ENCODE measurements at places on chromosomes 13 and 19.

DNA sequence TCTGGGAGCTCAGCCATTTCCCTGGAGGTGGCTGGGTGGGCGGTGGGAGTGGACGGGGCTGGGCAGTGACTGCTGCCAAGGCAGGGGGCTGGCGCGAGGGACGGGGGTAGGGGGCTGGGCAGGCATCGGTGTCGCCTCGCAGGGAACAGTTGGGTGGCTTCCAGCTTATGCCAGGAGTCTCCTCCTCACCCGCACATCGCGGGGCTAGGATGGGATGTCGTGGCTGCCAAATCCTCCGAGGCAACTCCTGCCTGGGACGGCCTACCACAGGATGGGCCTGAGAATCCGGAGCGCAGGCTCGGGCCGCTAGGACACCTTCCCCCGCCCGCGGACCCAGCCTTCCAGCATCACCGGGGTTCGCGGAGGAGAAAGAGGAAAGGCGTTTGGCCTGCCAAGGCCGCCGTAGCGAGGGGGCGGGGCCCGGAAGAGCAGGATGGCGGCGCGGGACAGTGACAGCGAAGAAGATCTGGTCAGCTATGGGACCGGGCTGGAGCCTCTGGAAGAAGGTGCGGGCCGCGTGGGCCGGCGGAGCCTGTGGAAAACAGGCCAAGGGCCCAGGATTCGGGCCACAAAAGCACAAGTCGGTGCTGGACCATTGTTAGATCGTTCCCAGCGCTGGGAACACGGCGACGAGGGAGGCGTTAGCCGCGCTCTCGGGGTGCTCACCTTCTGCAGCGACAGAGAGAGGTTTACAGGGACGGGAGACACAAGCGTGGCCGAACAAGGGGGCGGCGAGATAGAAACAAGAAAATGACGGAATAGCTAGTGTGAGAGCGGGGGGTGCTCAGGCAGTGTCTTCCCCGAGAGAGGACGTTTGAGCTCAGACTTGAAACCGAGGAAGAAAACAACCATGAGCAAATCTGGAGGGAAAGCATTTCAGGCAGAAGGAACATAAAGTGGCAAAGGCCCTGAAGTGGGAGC, at the start of gene GPATCH1:
Gene GPATCH1 (plus strand): TSS at position 421 of the 921 bp plus-strand sequence. CDS start 13 bp downstream, at position 434.
- no peak for DNase-seq

DNA sequence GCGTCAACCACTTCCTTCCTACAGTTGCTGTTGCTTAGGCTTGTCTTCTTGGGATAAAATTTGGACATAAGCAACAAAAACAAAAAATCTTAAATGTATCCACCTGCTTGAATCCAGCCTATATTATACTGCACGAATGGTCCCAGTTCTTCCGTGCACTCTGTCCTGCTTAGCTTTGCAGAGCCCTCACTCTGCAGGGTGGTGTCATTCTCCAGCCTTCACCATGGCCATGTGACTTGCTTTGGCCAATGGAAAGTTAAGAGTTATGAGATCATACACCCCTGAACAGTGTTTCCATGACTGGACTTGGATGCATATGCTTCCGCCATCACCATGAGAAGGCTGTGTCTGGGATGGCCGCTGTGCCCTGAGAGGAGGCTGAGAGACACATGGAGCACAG, 27.4 kb upstream of the SACS start:
- no peak for DNase-seq

- no peak for DNase-seq
These were observed 2.8 kb upstream of the PSPN start for GRCh38 chr19:6378486-6378885.

GRCh38 chr13:94673851-94674250, 38.5 kb downstream of the SOX21 start:
- DNase-seq = no peak

GRCh38 chr19:6616011-6616410, 25.1 kb upstream of the CD70 start:
- no peak for DNase-seq

- DNase-seq = no peak
These were observed 385.8 kb downstream of the KCNRG start for GRCh38 chr13:50401049-50401505.

DNA sequence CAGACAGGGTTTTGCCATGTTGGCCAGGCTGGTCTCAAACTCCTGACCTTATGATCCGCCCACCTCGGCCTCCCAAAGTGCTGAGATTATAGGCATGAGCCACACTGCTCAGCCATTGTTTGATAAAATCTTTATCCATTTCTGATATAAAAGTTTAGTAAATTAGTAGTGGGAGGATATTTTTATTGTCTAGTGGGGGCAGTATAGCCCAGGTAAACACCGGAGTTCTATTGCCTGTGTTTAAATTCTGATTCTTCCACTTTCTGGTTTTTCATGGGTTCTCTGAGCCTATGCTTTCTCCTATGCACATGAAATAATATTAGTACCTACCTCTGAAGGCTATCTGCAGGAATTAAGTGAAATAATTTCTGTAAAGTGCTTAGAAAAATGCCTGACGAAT, 20.1 kb upstream of the ARHGEF18 start:
- DNase-seq = no peak

DNA sequence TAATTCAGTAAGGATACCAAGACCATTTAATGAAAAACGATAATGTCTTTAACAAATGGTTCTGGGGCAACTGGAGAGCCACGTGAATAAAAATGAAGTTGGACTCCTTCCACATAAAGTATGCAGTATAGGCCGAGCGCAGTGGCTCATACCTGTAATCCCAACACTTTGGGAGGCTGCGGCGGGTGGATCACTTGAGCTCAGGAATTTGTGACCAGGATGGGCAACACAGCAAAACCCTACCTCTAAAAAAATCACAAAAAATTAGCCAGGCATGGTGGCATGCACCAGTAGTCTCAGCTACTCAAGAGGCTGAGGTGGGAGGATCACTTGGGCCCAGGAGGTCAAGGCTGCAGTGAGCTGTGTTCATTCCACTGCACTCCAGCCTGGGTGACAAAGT, 20.6 kb upstream of the CD33 start:
- DNase-seq = no peak

DNA sequence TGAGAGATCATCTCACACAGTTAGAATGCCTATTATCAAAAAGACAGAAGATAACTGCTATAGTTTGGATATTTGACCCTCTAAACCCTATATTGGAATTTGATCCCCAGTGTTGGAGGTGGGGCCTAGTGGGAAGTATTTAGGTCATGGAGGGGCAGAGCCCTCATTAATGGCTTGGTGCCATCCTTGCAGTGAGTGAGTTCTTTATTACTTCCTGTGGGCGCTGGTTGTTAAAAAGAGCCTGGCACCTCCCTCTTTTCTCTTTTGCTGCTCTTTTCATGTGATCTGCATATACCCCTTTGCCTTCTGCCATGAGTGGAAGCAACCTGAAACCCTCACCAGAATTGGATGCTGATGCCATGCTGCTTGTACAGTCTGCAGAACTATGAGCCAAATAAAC, 66.8 kb downstream of the TDRD3 start:
- DNase-seq = no peak

DNA sequence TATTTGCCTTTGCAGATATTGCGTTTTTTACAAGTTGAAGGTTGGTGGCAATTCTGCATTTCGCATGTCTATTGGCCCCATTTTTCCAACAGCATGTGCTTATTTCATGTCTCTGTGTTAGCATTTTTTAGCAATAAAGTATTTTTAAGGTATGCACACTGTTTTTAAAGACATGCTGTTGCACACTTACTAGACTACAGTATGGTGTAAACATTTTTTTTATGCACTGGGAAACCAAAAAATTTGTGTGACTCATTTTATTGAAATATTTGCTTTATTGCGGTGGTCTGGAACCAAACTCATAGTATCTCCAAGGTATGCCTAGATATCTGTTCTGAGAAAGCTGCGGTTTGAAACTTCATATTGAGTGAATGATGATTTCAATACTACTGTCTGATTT, 55.4 kb upstream of the RNF113B start:
- DNase-seq = no peak

GRCh38 chr19:34193876-34194275, 21.6 kb downstream of the LSM14A start:
- DNase-seq = no peak
